Tibial artery (tissue), 4 donors: ENCODE measurements at places on chromosomes 5 and 9.

DNA sequence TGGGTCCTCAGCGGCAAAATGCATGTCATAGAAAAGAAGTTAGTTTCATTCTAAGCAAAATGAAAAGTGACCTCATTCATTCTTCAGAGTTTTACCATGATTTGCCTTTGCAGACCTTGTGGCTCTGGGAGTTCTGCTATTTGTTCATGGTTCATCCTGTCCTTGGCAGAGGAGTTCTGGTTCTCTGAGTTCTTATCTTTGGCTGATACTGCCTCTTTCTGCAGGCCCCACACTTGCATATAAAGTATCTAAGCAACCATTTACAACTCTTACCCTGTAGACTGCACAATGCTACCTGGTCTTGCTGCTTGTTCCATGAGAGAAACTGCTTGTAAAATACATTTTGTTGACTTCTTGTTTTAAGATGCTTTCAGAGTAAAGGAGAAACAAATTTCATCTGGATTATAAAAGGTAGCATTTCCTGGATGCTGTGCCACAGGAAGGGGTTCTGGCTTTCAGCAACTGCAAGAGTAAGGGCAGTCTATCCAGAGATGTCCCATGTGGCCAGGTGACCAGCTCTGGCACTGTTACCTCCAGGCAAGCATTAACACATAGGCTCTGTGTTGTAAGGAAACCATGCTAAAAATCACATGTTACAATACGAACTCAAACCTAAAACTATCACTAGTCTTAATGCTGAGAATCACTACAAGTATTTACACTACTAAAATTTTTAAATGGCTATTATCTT is 513.2 kb downstream of the SPOCK1 start:
- no peak for DNase-seq
- H3K27ac ChIP-seq, result no peak overlapping the region
- H3K4me1 ChIP-seq, result no peaks in the 10 kb centered on the region
- H3K27me3 ChIP-seq, result no peaks in the 10 kb centered on the region

DNA sequence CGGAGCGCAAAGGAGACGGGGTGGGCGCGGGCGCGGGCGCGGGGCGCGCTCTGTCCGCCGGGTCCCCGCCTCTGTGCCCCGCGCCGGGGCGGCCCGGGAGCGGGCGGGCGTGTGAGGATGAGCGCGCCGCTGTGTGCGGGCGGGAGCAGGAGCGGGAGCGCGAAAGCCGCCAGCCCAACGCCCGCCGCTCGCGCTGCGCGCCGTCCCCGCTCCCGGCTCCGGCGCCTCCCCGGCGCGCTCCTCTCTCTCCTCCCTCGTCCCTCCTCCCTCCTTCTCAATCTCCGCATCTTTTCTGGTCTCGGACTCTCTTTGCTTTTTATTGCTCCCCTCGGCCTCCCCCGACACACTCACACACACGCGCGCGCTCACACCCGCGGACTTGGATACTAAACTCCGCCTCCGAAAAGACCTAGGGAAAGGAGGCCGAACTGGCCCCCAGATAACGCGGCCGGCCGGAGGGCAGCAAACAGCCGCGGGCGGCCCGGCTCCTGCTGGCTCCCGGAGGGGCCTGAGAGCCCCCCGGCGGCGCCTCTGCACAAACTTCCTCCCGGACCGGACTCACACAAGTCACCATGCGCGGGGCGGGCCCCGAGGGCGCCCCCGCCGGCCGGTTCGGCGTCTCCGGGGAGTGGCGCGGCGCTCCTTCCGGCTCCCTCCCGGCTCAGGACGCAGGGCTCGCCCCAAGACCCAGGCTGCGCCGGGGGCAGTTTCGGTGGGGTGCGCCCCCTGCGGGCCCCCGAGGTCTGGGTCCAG is at the start of gene FIBCD1:
FIBCD1 (minus strand) TSS at position 596 of the 753 bp plus-strand sequence. CDS start 640 bp downstream, outside the sequence.
- no peak within 1 kb of the TSS for H3K27ac ChIP-seq
- no peaks in the 10 kb centered on the region for H3K36me3 ChIP-seq
- H3K4me3 ChIP-seq, result peak within 1 kb of the TSS; percentile 60
- peaks cover 95% of the 10 kb centered on the region for H3K27me3 ChIP-seq

DNA sequence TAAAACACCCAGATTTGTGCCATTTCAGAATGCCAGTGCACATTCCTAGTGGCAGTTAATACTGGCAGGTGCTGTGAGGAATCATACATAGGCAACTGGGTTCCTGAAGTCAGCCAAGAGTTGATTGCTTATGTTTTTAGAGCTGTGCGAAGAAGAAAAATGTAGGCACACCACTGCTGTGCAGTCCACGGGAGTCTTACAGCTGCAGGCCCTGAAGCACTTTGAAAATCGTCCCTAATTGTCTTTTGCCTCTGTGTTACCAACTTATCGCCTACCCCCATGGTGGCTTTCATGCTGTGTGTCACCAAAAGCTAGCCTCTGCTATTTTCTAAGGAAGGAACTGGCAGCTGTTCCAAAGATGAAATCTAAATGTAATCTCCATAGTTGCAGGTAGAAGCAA is 263.9 kb downstream of the ARRDC3 start:
- H3K27me3 ChIP-seq, result no peaks in the 10 kb centered on the region
- H3K4me3 ChIP-seq, result no peak overlapping the region
- no peaks in the 10 kb centered on the region for H3K36me3 ChIP-seq
- peaks cover 45% of the 10 kb centered on the region for H3K4me1 ChIP-seq

DNA sequence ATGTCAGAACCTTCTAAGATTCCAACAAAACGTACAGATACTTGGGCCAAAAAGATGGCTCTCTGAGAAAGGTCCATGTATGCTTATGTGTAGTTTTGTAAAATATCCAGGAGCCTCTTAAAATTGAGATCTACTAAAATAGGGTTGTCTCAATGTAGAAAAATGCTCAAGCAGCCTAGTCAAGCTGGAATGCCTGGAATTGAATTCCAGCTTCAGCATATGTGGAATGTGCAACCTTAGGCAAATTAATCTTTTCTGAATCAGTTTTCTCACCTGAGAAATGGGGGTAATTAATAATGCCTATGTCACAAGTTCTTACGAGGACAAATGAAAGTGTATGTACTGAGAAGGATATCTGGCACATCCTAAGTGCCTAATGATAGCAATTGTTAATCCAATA is 662.4 kb downstream of the DTWD2 start:
- H3K4me3 ChIP-seq, result no peak overlapping the region
- peaks cover 13% of the 10 kb centered on the region for H3K4me1 ChIP-seq
- no peaks in the 10 kb centered on the region for H3K36me3 ChIP-seq
- no peak overlapping the region for H3K27ac ChIP-seq
